ENCODE measurements at places on chromosomes 13 and 19.

GRCh38 chr13:44364345-44365000 is 9.2 kb upstream of the SERP2 start:
- DNase-seq: no peak

- no peak for DNase-seq
These were observed 49.0 kb downstream of the ARHGEF18 start for GRCh38 chr19:7397687-7398086.

GRCh38 chr13:31774186-31774750 is 34.9 kb downstream of the RXFP2 start:
- DNase-seq: no peak

- peak; percentile 13 for DNase-seq
These were observed 839 bp upstream of the CKAP2 start for GRCh38 chr13:52454459-52454819.

DNA sequence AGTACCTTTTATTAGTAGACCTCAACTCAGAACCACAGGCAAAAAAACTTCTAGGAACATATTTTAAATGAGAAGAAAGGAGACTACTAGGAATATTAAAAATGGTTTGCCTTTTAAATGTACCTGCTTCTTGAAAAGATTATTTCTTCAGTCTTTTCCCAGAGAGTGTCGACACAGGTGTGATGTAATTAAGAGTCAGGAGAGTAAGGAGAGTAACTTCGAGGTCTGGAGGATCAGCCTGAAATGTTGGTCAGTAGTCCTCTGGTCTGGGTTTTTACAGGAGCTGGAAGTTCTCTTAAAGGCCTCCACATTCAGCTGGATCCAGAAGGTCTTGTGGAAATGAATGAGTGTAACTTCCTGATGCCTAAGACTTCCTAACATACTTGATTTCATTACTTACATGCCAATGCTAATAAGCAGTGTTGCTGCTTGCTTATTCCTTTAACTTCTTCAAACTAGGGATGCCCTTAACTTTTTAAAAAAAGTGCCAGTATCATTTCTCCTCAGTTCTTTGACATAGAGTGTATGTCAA is at the start of gene KCTD4:
TSS of gene KCTD4 (minus strand) at position 345 of the 532 bp plus-strand sequence. CDS start 6,478 bp downstream, outside the sequence.
- no peak for DNase-seq

GRCh38 chr13:35855531-35856019 is 275.6 kb downstream of the DCLK1 start:
- peak; percentile 12 for DNase-seq
